ENCODE measurements at places on chromosomes 1 and 21. TPM values are rescaled to one million over a fixed set of nuclear protein-coding genes. Genes with fewer than 3 reads are reported as not detected.

DNA sequence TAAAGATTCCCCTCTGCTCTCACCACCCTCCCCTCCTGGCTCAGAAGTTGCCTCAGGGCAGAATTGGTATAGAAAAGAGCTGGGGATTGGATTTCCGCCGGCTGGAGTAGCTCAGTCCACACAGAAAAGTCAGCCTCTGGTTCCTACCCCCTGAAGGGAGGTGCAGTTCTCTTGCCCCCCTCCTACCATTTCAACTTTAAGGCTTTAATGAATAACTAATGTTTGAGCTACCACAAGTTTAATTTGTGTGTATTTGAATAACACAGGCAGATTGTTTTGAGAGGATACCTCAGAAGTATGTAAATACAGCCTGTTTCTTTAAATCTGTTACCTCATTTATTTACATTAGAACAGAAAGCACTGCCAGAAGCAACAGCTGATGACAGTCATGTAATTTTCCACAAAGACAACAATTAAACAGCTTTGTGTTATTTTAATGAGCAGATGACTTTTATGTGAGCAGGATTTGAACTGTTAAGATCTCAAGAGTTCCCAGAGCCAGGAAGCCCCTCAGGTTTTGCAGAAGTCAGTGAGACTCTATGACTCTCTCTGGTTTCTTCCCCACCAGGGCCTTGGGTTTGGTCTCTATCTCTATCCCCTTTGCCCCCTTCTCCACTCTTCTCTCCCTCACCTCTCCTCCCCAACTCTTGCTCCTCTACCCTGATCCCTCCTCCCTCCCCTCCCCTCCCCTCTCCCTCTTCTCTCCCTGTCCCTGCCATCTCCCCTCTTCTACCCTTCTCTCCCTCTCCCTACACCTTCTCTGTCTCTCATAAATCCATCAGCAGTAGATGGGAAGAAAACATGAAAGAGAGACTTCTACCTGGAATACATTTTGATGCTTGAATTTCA is 26.3 kb downstream of the DUSP10 start:
- no peak for DNase-seq

COL11A1 gene
- total RNA-seq = not detected

GRCh38 chr1:113895098-113895497 is 7.7 kb upstream of the BCL2L15 start:
- no peak for DNase-seq

RAB7B gene
- total RNA-seq = 0.91 TPM

GRCh38 chr1:9069326-9070100 is at the start of gene SLC2A5:
TSS of gene SLC2A5 (minus strand) at chr1:9069635. CDS start at chr1:9069536, 99 bp downstream.
- no peak for DNase-seq

- DNase-seq = no peak
Observed at GRCh38 chr21:33217138-33217520, 12.6 kb upstream of the IFNAR2 start.

DNA sequence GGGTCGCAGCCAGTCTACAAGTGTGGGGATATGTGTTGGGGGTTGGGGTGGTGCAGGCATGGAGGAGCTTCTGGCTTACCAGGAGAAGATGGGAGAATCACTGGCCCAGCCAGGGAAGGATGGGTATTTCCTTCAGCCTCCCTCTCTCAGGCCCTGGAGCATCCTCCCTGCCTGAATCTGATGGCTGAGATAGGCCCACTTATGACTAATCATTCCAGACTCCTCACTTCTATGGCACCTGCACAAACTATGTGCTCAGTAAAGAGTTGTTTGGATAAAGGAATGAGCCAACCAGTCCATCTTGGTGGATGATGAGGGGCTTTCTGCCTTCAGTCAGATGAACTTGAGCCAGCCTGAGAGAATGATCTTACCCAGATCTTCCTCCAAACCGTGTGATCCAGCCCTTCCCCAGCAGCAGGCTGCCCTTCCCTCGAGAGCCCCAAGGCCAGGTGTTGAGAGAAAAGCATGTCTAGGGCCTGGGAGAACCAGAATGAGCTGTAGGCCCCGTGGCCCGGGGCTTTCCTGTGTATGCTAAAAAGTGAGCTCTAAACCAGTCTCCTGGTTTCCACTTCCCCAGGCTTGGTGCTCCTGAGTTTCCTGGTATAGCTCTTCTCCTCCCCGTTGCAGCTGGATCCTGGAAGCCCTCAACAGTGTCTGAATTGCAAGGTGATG is 1.3 kb downstream of the GPA33 start:
- DNase-seq = no peak

GRCh38 chr1:16174886-16175598 is 19.2 kb upstream of the EPHA2 start:
- DNase-seq = no peak

GRCh38 chr21:44583800-44584147 is 3.4 kb upstream of the KRTAP10-5 start:
- DNase-seq = no peak

GRCh38 chr1:93976711-93977597 is 67.7 kb upstream of the GCLM start:
- no peak for DNase-seq

DNA sequence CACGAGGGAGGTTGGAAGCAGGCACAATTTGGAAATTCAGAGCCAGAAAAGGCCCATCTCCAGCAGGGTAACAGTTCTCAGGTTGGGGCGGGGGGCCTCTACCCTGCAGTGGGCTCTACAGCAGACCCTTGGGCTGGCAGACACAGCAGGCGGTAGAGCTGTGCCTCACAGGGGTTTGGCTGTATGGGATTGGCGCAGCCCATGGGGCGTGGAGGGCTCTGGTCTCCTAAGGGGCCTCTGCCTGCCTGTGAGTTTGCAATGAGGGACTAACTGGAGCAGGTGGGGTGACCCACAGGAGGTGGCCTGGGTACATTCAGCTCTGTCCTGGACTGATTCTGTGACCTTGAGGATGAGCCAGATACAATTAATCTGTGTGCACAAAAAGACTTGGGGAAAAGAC is 124.1 kb downstream of the CAMTA1 start:
- no peak for DNase-seq

GRCh38 chr1:12472798-12473551 is 145.0 kb downstream of the DHRS3 start:
- DNase-seq = peak; percentile 67

DNA sequence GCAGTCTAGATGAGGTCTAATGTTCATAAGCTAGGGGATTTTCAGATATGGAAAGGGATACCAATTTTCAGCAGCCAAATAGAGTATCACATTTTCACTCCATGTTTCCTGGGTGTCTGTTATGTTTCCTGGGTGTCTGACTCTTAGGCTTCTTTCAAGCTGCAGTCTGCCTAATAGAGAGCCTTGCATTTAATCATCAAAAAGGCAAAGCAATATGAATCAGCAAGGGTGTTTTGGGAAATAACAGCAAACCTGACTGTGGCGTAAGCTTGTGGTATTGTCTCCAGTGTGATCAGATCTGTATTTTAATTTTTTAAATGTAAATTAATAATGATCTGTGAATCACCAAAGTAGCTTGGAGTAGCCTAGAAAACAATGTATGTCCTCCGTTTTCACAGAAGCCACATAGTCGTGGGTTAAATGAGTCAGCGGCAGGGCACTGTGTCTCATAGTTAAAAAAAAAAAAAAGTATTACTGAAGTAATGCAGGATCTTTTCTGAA is 10.4 kb downstream of the LGALS8 start:
- DNase-seq = no peak

- DNase-seq = peak; percentile 76
Observed at GRCh38 chr1:45014321-45015028, 2.4 kb downstream of the UROD start.

- no peak for DNase-seq
Observed at GRCh38 chr21:37231249-37231645, 35.9 kb downstream of the VPS26C start.

DNA sequence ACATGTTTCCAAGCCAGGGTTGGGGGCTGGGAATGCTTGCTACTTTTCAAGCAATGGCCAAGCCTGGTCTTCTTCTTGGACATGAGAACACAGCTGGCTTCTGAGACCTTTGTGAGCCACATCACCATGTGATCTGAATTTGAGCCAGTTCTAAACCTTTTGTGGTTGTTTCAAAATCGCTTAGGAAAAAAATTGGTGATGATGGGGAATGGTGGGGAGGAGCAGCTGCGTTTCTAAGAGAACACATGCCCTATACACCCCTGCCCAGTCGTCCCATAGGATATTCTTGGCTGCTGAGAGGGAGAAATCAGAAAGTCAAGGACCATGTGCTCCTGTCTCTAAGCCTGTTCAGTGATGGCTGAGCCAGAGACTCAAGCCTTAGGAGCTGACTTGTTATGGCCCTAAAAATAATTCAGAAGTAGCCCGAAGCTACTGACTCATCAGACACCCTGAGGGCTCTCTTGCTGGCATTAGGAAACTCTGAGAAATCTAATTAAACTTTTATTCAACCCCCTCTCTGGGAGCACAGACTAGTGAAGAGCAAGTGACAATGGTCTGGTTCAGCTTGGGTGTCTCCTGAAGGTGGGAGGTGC is 30.5 kb downstream of the CCDC185 start:
- DNase-seq = no peak

PODN gene
- total RNA-seq = 0.14 TPM

GRCh38 chr1:192940658-192941057 is 118.5 kb downstream of the UCHL5 start:
- DNase-seq = no peak

LRRC71 gene
- not detected for total RNA-seq

OR6N1 gene
- not detected for total RNA-seq

DNA sequence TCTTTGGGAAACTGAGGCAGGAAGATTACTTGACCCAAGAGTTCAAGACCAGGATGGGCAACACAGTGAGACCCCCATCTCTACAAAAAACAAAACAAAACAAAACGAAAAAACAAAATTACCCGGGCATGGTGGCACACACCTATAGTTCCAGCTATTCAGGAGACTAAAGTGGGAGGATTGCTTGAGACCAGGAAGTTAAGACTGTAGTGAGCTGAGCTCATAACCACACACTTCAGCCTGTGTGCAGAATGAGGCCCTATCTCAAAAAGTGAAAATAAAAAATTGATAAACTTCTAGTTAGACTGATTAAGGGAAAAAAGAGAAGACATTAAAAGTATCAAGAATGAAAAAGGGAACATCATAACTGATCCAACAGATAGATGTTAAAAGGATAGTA is 154.0 kb downstream of the RHOU start:
- DNase-seq = no peak

DNA sequence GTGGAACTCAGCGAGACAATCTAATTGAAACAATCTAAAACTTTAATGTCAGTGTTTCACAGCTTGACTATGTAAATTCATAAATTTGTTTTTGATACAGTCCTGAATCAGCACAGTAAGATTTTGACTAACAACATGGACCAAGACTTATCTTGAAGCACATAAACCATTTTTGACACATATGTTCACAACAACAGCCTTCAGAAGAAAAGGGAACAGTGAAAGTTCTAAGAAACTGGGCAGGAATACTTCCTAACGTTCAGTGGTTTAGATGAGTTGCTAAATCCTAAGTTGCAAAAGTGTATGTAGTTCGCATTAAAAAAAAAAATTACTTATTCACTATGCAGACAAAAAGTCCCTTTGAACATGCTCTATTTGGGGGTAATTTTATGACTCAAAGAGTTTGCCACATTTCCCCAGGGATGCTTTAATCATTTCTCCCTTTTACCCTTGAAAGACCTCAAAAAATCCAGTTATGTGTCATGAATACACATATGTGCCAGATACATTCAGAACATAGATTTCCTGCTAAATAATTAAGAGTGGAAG is 120.2 kb downstream of the MRPL39 start:
- no peak for DNase-seq

- no peak for DNase-seq
Observed at GRCh38 chr1:77021732-77022131, 154.5 kb downstream of the ST6GALNAC5 start.

DNA sequence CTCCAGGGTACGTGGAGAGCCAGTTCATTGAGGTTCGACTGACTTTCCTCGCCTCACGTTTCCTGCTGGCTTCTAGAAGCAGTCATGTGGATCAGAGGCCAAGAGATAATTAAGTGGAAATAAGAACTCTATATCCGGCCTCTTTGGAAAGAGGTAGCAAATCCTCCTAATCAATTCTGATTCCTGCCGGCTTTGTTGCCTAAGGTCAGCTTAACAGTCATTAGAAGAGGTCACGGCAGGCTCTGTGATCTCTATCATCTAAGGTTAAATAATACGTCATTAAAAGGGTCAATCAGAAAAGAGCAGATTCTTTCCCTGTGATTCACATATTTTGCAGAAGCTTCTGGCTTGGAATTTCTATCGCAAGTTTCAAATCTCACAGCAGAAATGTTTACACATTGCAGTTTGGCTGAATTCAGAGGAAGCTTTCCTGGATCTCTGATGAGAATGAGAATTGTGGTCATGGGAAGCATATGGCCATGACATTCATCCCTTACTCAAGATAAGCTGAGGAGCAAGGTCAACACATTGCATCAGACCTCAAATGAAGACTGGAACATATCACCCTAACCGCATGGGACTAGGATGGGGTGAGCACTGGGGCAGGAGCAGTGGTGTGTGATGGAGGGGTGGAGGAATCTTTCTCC is 189.4 kb downstream of the PBX1 start:
- DNase-seq = no peak

- DNase-seq = no peak
Observed at GRCh38 chr21:34358866-34359265, 4.9 kb upstream of the KCNE2 start.

DNA sequence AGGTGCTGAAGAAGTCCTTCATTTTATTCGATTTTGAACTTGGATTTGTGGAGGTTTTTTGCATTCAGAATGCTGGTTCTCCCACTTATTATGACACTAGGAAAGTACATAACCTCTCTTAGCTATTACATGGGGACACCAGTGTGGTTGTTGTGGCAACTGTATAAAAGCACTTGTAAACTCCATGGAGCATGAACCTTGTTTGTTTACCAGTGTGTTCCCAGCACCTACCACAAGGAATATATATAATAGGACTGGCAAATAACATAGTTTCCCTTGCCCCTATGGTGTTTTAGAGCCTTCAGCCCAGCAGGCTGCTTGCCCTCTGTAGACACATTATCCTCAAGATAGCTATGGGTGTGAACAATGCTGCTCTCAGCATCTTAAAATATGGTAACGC is 43.1 kb downstream of the RASSF5 start:
- DNase-seq = no peak

GRCh38 chr1:31798433-31799195 is 17.2 kb downstream of the SPOCD1 start:
- peak; percentile 24 for DNase-seq

MYBPH gene
- not detected for total RNA-seq

DNA sequence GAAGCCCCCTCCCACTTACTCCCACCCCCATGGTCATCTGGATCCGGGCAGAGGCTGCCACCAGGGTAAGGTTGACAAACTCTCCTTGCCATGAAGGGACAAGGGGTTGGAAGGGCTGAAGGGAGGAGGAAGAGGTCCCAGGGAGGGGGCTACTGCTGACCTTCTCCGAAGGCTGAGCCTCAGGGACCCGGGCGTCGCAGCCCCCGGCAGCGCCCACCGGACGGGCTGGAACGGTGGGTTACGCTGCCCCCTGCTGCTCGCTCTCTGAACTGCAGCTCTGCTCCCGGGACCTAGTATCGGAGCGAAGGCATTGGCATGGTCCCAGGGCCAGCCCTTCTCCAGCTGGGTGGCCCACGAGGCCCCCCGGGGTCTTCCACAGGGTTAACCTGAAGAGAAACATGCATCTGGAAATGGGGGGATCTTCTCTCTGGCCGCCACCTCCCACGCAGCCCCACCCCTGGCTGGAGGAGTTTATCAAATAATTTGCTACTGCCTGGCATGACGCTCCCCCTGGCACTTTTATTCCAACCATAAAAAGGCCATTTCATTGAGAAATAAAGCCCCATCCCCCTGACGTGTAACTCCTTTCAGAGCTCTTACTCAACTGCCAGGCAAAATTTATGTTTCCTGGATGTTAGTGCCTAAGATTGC is 70.4 kb upstream of the TARDBP start:
- peak; percentile 78 for DNase-seq
